ENCODE measurements at places on chromosomes 4 and X.

DNA sequence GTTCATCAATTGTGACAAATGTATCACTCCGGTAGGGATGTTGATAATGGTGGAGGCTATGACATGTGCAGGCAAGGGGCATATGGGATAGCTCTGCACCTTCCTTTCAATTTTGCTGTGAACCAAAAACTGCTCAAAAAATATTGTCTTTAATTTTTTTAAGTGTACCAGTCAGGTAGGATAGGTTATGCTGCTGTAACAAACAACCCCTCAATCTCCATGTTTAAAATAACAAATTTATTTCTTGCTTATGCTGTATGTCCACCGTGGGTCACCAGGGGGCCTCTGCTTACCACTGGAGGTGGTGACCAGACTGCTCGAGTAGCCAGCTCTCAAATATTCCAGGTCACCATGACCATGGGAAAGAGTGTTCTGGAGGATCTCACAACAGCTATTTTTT, 23.4 kb upstream of the MSX1 start:
- no peak for DNase-seq

DNA sequence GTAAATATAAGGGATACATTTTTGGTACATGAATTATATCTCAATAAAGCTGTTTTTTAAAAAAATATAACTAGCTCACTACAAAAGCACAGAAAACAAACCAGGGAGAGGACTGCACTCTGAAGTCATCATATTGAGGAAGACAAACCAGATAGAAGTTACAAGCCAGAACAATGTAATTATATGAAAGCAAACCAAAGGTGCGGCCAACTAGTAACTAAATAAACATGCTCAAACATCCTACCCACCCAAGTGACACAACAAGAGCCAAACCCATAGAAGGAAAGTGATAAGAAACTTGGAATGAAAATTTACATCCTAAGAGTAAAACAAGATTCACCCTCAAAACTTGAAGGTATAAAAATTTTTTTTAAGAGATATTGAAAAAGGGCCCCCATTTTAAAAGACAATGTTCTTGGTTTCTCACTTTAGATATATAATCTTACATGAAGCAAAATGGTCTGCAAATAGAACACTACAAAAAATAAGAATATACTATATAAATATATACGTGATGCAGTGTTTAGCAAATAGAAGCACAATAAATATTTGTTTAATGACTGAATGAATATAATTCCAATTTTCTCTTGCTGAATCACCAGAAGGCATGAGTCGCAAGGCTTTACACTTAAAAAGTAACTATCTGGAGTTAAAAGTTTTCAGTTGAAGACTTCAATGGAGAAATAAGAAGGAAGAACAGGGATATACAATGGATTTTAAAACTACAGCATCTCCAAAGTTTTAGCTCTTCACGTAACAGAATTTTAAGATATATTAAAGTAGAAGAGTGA, 4.0 kb upstream of the SH3D19 start:
- no peak for DNase-seq

DNA sequence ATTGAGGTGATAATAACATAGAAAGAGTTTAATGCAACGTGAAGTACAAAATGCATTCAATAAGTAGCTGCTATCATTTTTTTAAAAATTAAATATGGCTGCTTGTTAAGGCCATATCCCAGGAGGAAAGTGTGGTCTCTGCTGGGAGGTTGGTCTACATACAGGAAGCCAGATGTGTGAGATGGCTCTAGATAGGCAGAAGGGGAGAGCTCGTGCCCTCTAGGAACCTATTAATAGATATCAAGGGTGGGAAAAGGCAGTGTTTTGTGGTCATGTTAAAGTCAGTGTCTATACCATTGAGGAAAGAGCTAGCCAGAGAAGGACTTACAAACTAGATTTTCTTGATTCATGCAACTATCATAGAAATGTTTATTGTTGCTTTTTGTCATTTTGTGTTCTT, 140.5 kb downstream of the KLHL8 start:
- no peak for DNase-seq

- no peak for DNase-seq
Observed at GRCh38 chrX:10902001-10902400, 209.1 kb upstream of the HCCS start.

GRCh38 chrX:39152106-39152649, 350.9 kb downstream of the MID1IP1 start:
- DNase-seq = no peak

DNA sequence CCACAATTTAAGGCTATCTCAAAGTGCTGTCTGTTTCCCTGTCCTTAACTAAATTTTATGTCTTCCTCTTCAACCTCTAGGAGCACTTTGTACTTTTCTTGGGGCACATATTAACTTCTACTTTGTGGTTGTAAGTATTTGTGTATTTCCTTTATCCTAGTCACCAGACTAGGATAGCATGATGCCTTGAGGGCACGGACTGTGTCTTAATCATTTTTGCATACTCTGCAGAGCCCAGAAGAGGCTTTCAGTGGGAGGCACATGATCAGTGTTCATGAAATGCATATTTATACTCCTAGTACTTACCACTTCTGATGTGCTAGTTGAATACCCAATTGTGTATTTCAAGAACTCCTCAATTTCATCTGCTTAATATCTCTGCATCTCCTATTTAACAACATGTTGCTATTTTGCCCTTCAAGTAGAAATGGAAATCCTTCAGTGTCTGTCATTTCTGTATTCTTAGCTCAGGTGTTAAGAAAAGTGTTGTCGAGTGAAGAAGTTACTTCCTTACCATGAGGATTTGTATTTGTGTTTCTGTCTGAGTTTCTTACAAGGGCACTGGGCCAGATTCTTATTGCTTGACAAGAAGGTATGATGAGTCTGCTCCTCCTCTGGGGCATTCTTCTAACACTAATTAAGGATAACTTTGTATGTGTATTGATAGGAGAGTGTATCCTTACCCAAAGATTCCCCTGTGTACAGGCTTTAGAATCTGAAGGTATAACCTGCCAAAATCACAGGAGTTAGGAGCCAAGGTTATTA, 28.3 kb upstream of the PGRMC2 start:
- DNase-seq = no peak

- DNase-seq = no peak
Observed at GRCh38 chrX:40108162-40108958, 10.6 kb upstream of the BCOR start.

- DNase-seq = no peak
Observed at GRCh38 chrX:120294651-120295050, 16.6 kb downstream of the TMEM255A start.

DNA sequence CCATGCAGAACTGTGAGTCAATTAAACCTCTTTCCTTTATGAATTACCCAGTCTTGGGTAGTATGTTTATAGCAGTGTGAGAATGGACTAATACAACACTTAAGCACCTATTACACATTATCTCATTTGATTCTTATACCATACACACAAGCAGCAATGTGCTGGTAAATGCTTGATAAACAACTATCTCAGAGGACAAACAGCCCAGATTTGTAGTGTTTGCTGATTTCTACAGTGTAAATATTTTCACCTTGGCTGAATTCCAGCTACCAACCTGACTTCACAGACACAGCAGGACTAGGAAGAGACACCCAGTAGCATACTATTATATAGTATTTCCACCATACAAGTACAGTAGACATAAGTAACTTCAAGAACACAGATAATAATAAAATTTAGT, 406.5 kb upstream of the CNKSR2 start:
- DNase-seq = no peak

DNA sequence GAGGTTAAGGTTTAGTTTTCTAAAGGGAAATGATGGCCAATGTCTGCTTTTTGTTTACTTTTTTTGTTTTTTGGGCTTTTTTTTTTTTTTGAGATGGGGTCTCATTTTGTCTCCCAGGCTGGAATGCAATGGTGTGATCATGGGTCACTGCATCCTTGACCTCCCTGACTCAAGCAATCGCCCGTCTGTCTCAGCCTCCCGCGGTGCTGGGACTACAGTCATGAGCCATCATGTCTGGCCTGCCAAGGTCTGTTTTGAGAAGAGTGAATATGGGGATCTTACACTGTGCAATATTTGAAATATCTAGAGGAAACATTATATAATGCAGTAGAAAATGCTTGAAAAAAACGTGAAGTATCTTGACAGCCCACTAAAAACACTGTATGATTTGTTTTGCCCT, 162.5 kb downstream of the GASK1B start:
- DNase-seq = no peak

DNA sequence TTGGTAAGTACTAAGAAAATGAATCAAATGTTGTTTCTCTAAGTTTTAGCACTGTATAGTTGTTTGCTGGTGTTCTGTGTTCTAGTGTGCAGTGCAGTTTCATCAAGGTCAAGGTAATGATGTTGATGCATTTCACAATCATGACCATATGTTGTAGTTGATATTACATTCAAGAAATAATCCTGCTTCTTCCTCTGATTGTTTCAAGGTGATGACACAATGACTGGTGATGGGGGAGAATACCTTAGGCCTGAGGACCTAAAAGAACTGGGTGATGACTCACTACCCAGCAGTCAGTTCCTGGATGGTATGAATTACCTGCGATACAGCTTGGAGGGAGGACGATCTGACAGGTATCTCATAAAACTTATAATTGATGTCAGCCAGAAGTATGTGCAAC, 261.6 kb downstream of the ANK2 start:
- DNase-seq = no peak

GRCh38 chrX:19760345-19760744, 127.1 kb downstream of the SH3KBP1 start:
- DNase-seq = no peak

- no peak for DNase-seq
Observed at GRCh38 chr4:129077326-129077725, 16.0 kb downstream of the SCLT1 start.

- DNase-seq = no peak
Observed at GRCh38 chr4:60096676-60097075, 1103.5 kb upstream of the ADGRL3 start.

- DNase-seq = no peak
Observed at GRCh38 chr4:31104577-31104976, 384.4 kb downstream of the PCDH7 start.

All from putamen (tissue), 1 donor.